ENCODE measurements at places on chromosomes 1 and 21. TPM values are rescaled to one million over a fixed set of nuclear protein-coding genes. Genes with fewer than 3 reads are reported as not detected.

Gene MPZ
- polyA plus RNA-seq: 0.49 TPM

Gene APCS
- not detected for polyA plus RNA-seq

Gene KLHDC7A
- not detected for polyA plus RNA-seq

Gene VAMP4
- 8.2 TPM for polyA plus RNA-seq

Gene FMO5
- polyA plus RNA-seq: 0.07 TPM

Gene RAB42
- polyA plus RNA-seq: 0.74 TPM

Gene SH3BGR
- polyA plus RNA-seq: 0.80 TPM

Gene WNT2B
- polyA plus RNA-seq: 0.21 TPM

All from foreskin keratinocyte (primary cell).